Cardiac muscle cell (in vitro differentiated cells and primary cell): ENCODE measurements at places on chromosomes 1 and 21. TPM values are rescaled to one million over a fixed set of nuclear protein-coding genes. Genes with fewer than 3 reads are reported as not detected.

DNA sequence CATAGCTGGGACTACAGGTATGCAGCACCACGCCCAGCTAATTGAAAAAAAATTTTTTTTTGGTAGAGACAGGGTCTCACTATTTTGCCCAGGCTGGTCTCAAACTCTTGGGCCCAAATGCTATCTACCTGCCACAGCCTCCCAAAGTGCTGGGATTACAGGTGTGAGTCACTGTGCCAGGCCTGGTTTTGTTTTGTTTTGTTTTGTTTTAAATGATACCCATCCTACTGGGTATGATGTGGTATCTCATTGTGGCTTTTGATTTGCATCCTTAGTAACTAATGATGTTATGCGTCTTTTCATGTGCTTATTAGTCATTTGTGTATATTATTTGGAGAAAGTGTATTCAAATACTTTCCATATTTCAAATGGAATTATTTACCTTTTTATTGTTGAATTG is 142.3 kb downstream of the VPS13D start:
- H3K36me3 ChIP-seq, result peaks cover 23% of the 10 kb centered on the region
- DNase-seq, result no peak
- H3K27me3 ChIP-seq, result no peaks in the 10 kb centered on the region
- no peaks in the 10 kb centered on the region for H3K4me1 ChIP-seq
- no peak overlapping the region for H3K4me3 ChIP-seq

Gene HCRTR1
- total RNA-seq, result not detected in 2 replicates

DNA sequence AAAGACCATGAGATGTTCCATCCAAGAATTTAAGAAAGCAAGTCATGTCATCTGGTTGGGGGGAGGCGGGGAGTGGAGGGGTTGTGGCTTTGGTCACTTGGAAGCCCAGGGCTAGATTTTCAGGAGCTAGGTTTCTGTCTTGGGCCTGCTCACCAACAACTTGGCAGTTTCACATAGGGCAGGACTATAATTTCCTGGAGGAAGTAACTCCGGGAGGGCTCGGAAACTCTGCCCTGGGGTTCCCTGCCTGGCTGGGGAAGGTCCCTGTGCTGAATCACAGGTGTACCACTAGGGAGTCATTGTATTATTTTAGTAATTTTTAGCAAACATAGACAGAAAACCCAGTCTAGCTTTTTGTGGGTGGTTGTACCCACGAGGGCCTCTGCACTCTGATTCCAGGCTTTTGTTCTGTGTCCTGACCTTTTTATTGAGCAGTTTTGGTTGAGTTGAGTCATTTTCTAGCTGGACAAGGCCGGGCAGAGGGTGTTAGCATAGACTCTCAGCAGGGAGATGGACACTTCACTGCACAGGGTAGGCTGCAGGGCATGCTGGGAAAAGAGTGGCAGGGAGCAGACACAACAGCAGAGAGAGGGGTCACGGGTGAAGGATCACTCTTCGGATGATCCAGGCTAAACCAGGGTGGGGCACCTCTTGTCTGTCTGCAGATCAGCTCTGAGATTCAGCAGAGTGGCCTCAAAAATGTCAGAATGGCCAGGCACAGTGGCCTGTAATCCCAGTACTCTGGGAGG is 144.7 kb downstream of the GRIK3 start:
- no peak overlapping the region for H3K27ac ChIP-seq
- no peak for DNase-seq
- no peaks in the 10 kb centered on the region for H3K4me1 ChIP-seq
- no peaks in the 10 kb centered on the region for H3K36me3 ChIP-seq

- H3K27ac ChIP-seq, result no peak overlapping the region
- no peaks in the 10 kb centered on the region for H3K4me1 ChIP-seq
- no peak overlapping the region for H3K4me3 ChIP-seq
Measured at GRCh38 chr1:11684070-11684469, 3.1 kb upstream of the MAD2L2 start.

- H3K36me3 ChIP-seq, result no peaks in the 10 kb centered on the region
- DNase-seq, result no peak
- peak within 1 kb of the TSS; percentile 20 for H3K4me3 ChIP-seq
- no peak within 1 kb of the TSS for H3K27ac ChIP-seq
- no peaks in the 10 kb centered on the region for H3K4me1 ChIP-seq
Measured at GRCh38 chr1:966135-966703, at the start of gene PLEKHN1. TSS of gene PLEKHN1 (plus strand) at chr1:966482. CDS start at chr1:966532, 50 bp downstream.
